ENCODE measurements at places on chromosomes 16 and 17.

GRCh38 chr17:74430385-74430705, 1.5 kb upstream of the GPRC5C start:
- no peak for DNase-seq

DNA sequence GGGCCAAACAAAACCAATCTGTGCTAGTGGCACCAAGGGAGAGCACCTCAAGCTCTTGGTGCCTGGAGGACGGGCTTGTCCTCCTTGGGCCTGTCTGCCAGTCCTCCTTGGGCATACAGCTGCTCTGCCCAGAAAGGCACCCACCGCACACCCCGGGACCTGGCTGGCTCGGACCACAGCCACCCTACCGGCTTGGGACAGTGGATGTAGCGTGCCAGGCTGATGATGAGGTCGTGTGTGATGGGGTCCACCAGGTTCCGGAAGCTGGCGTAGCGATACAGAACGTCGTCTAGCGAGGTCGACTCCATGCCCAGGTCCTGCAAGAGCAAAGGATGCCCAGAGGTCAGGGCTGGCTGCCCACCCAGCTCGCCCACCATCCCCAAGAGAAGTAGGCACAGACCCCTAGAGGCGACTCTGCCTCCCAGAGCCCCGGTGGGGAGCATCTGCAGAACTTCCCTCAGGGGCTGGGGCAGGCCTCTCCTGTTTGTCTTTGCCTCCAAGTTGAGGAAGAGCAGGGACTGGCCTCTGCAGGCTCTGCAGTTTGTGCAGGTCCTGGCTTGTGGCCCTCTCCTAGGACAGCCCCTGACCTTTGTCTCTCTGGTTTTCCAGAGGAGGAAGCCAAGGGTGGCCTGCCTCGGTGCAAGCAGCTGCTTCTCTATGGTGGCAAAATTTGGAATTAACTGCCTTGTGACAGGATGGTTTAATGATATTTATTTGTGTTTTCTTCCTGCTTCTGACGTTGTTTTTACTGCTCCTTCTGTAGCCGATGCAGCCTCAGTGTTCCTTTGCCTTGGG, 29.7 kb downstream of the LRRC75A start:
- DNase-seq = no peak

DNA sequence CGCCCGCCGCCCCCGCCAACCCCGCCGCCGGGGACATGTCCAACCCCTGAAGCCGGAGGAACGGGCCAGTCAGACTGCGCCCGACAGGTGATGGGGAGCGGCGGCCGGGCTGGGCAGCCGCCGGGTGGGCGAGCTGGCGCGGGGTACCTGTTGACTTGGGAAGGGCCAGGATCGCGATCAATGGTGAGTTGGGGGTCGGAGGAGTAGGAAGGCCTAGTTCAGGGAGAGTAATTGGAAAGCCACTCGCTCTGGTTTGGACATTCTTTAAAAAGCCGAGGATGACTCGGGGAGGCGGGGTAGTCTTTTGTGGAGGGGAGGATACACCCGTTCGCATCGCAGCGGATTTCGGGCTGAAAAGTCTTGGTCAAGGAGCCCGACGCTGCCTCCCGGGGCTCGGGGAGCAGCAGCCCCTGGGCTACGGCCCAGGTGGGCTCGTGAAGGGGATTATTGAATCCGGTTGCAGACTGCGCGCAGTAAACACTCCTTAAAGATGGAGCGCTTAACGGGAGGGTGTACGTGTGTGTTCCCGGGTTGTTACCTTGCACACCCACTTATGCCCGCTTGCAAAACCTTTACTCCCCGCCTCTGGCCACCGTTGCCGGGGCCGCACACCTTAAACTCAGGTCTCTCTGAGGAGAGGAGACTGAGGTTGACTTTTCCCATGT, 123.8 kb downstream of the GOSR1 start:
- DNase-seq = no peak

- no peak for DNase-seq
Observed at GRCh38 chr17:57860414-57860999, 10.7 kb upstream of the MRPS23 start.

DNA sequence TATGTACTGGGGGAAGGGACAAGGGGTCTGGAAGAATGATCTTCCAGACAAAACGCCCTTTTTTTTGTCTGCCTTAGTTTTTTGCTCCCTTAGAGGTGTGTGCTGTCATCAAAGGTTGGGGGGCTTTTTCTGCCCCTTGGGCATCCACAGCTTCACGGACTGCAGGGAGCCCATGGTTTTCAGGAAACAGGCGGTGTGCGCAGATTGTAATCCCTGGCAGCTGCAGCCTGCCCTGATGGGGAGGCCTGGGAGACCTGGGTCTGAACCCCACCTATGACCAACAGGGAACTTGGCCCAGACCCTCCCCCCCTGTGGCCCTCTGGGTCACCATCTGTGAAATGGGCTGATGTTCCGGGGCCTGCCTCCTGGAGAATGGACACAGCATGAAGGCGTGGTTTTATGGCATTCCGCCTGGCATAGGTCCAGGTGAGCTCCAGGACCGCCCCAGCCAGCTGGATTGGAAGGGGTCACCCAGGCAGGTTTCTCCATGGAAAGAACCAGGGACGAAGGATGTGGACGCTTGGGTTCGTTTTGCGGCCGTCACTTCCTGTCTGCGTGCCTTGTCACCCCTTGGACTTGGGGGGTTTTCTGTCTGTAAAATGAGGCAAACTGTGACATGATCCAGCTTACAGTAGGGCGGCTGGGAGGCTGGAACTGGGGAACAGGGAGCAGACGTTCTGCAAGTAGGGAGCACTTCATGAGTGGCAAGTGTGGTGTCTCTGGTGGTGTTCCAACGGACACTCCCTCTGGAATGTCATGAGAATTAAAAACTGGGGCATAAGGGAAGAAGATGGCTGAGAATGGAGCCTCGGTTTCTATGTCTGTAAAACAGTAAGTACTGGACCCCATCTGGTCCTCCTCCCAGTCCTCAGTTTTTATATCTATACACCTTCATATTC, 1.5 kb downstream of the CPNE2 start:
- DNase-seq = no peak

GRCh38 chr16:369866-370436, 387 bp downstream of the MRPL28 start:
- no peak for DNase-seq

- DNase-seq = no peak
Observed at GRCh38 chr16:89822188-89823086, 5.8 kb upstream of the SPIRE2 start.

- DNase-seq = no peak
Observed at GRCh38 chr17:81474958-81475357, 37.6 kb downstream of the ACTG1 start.

- no peak for DNase-seq
Observed at GRCh38 chr17:66399441-66399840, 97.0 kb downstream of the PRKCA start.

DNA sequence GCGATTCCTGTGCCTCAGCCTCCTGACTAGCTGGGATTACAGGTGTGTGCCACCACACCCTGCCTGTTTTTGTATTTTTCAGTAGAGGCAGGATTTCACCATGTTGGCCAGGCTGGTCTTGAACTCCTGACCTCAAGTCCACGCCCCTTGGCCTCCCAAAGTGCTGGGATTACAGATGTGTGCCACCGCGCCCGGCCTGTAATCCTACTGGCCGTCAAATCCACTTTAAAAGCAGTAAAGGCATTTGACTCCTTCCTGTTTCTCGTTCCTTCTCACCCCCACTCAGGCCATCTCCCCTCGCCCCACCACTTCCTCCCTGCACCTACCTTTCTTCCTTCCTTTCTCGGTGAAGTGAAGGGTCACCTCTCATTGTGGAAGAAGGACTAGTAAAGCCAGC, 69.4 kb upstream of the CREBBP start:
- no peak for DNase-seq

DNA sequence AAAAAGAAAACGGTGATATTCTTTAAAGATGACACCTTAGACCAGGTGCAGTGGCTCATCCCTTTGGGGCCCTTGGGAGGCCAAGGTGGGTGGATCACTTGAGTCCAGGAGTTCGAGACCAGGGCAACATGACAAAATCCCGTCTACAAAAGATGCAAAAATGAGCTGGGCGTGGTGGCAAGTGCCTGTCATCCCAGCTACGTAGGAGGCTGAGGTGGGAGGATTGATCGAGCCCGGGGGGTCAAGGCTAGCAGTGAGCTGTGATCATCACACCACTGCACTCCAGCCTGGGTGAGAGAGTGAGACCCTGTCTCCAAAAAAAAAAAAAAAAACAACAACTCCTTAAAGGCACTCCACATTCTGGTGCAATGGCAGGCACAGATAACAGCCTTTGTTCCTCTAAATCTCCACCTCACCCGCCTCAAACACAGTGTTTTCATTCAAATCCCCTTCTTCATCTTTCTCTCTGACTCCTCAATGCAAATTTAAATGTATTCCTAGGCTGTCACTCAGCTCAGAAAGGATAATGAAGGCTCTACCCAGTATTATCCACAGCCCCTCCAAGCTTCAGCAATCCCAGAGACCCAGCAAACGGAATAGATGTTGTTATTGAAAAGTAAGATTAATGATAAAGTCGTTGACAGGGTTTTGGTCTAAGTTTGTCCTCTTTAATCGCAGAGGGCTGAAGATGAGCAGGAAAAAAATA, 56.2 kb upstream of the CACNG5 start:
- no peak for DNase-seq

GRCh38 chr17:62629556-62630364, 2.3 kb downstream of the MRC2 start:
- no peak for DNase-seq

DNA sequence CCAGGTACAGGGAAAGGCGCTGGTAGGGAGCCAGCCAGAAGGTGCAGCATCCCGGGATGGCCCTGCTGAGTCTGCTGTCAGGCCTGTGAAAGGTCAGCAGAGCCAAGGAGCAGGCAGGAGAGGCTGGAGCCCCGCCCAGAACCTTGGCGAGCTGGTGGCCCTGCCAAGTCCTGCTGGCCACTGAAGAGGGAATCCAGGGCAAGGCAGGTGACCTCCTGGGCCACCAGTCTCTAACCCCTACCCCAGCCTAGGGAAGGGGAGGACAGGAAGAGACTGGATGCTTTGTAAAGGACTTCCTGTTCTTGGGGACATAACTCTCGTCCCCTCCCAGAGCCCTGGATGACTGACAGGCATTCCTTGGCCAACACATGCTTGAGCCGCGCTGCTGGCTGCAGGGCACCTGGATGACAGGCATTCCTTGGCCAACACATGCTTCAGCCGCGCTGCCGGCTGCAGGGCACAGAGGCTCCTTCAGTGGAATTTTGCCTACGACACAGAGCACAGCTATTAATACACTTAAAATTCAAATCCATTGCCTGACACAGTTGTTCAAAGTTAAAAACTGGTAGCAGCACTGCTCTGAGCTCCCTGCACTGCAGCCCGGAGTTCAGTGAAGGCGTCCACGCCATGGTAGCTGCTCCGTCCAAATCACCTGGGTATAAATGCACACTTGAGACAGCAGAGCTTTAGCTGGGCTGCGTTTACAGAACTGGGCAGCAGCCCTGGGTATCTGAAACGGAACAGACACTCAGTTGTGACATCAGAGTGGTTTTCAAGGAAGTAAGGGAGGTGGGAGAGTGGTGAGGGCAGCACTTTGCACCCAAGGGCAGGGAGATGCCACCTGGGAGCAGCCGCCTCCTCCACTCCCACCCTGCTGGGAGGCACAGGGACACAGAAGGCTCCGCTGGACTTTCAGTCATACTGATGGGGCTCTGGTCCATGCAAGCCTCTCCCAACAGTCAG, 2.0 kb upstream of the BRICD5 start:
- DNase-seq = no peak

GRCh38 chr16:69513180-69513966, 52.4 kb upstream of the NFAT5 start:
- DNase-seq = no peak

DNA sequence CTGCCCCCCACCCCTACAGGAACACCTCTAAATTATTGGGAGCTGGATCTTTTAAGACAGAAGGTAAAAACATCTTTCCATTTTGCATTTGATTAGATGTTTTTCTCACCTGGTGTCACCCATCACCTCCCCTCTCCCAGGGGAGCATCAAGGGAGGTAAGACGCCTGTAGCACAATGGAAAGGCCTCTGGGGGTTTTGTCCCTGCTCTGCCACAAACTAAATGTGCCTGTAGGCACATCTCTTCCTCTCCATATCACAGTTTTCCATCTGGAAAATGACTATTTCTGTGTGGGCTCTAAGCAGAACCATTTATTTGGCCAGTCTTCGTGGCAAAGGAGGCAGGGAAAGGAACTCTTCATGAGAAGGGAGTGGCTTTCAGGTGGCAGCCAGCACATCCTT, 76.6 kb downstream of the GNAO1 start:
- DNase-seq = no peak

- no peak for DNase-seq
Observed at GRCh38 chr17:50185631-50186471, 15.6 kb downstream of the COL1A1 start.

GRCh38 chr17:79942591-79943346, 92.9 kb downstream of the TBC1D16 start:
- no peak for DNase-seq
